CD4-positive, alpha-beta T cell treated with Interleukin-6 for 4 hours (primary cell): ENCODE measurements at places on chromosomes 4 and X.

GRCh38 chrX:138006180-138006579 lies 440.3 kb downstream of the ZIC3 start:
- no peak for DNase-seq

DNA sequence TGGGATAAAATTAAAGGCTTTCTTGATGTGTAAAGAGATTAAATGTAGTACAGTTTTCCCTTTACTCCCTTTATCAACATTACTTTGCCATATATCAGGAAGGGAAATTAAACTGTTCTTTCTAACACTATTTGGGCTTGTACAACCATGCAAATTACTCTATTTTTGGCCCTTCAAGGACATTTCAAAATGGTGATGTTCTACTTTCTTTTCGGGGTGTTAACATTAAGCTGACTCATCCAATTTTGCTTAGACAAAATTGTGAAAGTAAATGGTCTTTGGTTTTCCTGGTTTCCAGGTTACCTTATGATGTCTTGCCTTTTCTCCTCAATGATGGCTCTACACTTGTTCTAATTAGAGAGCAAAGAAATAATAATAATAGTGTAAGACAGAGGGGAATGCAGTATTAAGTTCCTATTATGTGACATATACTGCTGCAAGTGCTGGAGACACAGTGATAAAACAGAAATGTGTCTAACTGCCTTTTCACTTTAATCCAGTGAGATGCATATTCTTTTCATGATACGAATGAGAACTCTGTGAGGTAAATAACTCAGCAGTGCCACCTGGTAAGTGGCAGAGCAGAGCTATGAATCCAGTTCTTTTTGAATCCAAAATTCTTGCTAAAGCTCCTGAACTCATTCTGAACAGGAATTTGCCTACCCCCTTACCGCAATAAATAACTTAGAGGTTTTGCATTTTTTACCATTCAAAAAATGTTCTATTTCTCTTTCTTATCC lies 35.7 kb upstream of the PDE5A start:
- no peak for DNase-seq

GRCh38 chr4:112411781-112412550 lies 104.0 kb downstream of the NEUROG2 start:
- DNase-seq = no peak

GRCh38 chr4:10007793-10008608 lies 13.3 kb downstream of the SLC2A9 start:
- no peak for DNase-seq

GRCh38 chr4:16226816-16227461 lies 668 bp upstream of the TAPT1 start:
- peak; percentile 41 for DNase-seq

GRCh38 chrX:51496501-51497291 lies at the start of gene NUDT11:
TSS of gene NUDT11 (minus strand) at chrX:51496592. CDS start at chrX:51496444, 148 bp downstream.
- DNase-seq = peak; percentile 40

DNA sequence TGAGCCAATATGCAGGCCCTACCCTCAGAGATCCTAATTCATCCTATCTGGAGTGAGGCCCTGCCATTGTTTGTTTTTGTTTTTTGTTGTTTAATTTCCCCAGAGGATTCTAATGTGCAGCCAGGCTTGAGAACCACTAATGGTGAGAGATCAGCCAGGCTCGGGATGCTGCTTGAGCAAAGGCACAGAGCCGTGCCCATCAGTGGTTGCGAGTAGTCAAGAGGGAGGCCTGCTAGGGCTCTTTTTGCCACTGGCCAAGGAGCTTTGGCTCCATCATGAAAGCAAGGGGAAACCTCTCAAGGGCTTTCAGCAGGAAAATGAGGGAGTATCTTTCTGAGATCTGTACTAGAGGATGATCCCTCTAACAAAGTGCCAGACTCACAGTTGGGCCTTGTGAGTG lies 2.7 kb downstream of the TCEANC start:
- DNase-seq = no peak
